ENCODE measurements at places on chromosomes 4 and X.

GRCh38 chr4:101785486-101785885 is 5.0 kb upstream of the BANK1 start:
- DNase-seq, result no peak

GRCh38 chr4:26010304-26010703 is 96.3 kb downstream of the SMIM20 start:
- no peak for DNase-seq

DNA sequence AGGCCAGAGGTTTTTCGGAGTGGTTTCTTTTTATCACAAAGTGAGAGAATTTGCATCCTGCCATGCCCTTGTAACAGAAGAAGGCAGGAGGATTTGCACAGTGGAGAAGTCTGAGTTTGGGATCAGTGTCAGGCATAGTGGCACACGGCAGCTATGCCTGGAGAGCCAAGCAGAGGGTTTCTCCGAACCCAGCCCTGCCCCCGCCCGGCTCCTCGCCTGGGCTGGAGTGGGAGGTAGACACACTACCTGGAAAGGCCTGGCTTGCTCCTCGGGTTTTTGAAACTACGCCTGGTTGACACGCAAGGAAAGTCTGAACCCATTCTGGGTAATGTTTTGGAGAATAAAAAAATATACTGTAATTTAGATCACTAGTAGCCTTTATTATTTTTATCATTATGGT is 1653.6 kb upstream of the TENM3 start:
- DNase-seq, result no peak

- DNase-seq, result no peak
Measured at GRCh38 chr4:27343411-27343810, 482.8 kb downstream of the STIM2 start.

DNA sequence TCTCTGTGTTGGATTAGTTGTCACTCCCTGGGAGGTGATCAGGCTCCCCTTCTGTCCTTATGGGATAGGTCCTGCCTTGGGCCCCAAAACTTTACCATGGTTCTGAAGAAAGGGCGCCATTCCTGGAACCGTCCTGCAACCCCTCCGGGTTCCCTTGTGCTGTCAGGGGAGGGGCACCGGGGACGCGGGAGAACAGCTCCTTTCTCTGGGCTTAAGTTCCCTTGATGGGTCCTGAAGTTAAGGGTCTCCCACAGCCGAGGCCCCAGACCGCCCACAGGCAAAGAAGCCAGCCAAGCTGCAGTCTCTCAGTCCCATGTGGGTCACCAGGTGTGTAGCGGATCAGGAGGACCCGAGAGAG is 44.8 kb downstream of the UGT2A3 start:
- DNase-seq, result peak; percentile 21
